Cardiac muscle cell (in vitro differentiated cells and primary cell): ENCODE measurements at places on chromosomes 2 and 18. TPM values are rescaled to one million over a fixed set of nuclear protein-coding genes. Genes with fewer than 3 reads are reported as not detected.

- no peaks in the 10 kb centered on the region for H3K27me3 ChIP-seq
- no peak for DNase-seq
- H3K4me3 ChIP-seq: no peak overlapping the region
- H3K27ac ChIP-seq: no peak overlapping the region
- peaks cover 15% of the 10 kb centered on the region for H3K4me1 ChIP-seq
These were observed 87.4 kb upstream of the GLS start for GRCh38 chr2:190792956-190793888.

Gene GRHL1
- polyA plus RNA-seq: 0.92 TPM in 1 of 2 replicates, not detected in the other

DNA sequence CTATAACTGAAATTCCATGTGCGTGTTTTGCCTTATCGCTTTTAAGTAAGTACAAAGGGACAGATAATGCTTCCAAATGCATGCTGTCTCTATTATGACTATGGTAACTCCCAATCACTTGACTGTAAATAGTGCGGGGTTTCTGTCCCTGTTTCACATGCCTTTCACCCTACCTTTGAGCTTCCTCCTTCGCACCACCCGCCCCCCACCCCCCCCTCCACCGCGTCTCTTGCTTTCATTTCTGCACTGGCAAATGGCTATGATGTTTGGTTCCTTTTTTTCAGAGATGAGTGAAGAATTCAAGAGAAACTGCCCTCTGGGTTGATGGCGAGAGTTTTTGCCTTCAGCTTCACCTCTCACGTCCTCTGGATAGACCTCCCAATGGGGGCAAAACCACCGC, 25.0 kb upstream of the SPP2 start:
- H3K27me3 ChIP-seq: no peaks in the 10 kb centered on the region
- H3K4me3 ChIP-seq: no peak overlapping the region
- H3K27ac ChIP-seq: no peak overlapping the region

DNA sequence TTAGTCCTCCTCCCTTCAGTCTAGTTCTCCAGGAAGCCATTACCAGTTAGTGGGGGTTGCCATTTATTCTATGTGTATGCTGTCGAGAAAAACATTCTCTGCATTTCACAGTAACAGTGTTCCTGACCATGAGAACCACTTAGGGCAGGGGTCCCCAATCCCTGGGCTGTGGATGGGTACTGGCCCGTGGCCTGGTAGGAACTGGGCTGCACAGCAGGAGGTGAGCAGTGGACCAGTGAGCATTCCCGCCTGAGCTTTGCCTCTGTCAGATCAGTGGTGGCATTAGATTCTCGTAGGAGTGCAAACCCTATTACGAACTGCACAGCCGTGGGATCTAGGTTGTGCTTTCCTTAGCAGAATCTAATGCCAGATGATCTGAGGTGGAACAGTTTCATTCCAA, 15.8 kb downstream of the ITGA4 start:
- no peaks in the 10 kb centered on the region for H3K36me3 ChIP-seq
- no peak overlapping the region for H3K4me3 ChIP-seq
- peaks cover 15% of the 10 kb centered on the region for H3K4me1 ChIP-seq
- DNase-seq: no peak

DNA sequence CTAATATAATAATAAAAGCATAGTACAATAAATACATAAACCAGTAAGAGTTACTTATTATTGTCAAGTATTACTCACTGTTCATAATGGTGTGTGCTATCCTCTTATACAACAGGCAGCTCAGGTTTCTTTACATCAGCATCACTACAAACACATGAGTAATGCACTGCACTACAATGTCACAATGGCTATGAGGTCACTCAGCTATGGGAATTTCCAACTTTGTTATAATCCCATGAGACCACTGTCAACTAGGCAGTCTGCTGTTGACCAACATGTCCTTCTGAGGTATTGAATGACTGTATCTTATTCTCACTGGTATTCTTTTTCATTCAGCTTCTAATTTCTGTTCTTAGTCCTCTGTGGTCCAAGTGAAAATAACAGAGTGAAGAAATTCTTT, 250.4 kb upstream of the DSEL start:
- no peak overlapping the region for H3K4me3 ChIP-seq
- no peaks in the 10 kb centered on the region for H3K36me3 ChIP-seq
- no peaks in the 10 kb centered on the region for H3K4me1 ChIP-seq
- no peaks in the 10 kb centered on the region for H3K27me3 ChIP-seq
- no peak for DNase-seq

Gene METTL5
- 124 and 156 TPM in 2 replicates for polyA plus RNA-seq

GRCh38 chr2:179311101-179311500, 46.5 kb upstream of the SESTD1 start:
- no peaks in the 10 kb centered on the region for H3K36me3 ChIP-seq
- peak; percentile 19 for DNase-seq
- peaks cover 5% of the 10 kb centered on the region for H3K4me1 ChIP-seq
- H3K4me3 ChIP-seq: no peak overlapping the region
- H3K27me3 ChIP-seq: no peaks in the 10 kb centered on the region

Gene AKAIN1
- not detected in 2 replicates for polyA plus RNA-seq

Gene LIMS4
- 0.31 and 3.1 TPM in 2 replicates for polyA plus RNA-seq

DNA sequence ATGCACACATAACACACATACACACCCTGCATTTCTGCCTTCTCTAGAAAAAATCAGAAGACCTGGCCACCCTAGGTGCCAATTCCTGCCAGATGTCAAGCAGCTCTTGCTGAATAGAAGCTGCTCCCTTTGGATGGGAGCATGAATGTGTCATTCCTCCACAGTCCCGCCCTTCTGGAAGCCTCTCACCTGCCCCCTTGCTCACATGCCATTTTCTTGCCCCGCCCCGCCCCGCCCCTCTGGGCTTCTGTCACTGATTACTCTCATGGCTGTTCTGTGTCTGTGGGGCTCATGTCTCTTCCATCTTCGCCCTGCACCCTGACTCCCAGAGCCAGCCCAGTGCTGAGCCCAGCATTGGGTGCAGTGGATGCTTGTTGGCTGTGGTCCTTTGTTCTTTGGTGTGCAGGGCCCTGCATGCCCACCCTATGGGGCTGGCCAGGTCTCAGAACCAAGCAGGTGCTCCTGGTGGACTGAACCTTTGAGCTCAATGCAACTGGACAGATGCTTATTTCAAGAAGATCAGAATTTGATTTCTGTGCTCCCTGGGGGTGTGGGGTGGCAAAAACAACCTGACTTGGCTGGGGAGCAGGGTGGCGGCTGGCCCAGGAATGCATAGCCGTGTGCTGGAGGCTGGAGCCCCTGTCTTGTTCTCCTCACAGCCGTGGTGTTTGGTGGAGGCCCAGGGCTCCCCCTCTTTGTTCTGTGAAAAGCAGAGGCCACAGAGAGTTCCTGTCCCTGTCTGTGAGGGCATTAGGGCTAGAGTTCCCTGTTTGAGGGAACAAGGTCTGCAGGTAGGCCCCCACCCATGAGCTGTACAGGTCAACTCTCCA, 140.6 kb upstream of the GLI2 start:
- no peak overlapping the region for H3K4me3 ChIP-seq
- H3K36me3 ChIP-seq: no peaks in the 10 kb centered on the region
- H3K27ac ChIP-seq: no peak overlapping the region
- DNase-seq: no peak
- no peaks in the 10 kb centered on the region for H3K4me1 ChIP-seq

GRCh38 chr2:158740621-158741020, 54.5 kb upstream of the DAPL1 start:
- no peak overlapping the region for H3K27ac ChIP-seq
- DNase-seq: peak; percentile 85
- no peaks in the 10 kb centered on the region for H3K36me3 ChIP-seq
